ENCODE measurements at places on chromosomes 5 and 9.

DNA sequence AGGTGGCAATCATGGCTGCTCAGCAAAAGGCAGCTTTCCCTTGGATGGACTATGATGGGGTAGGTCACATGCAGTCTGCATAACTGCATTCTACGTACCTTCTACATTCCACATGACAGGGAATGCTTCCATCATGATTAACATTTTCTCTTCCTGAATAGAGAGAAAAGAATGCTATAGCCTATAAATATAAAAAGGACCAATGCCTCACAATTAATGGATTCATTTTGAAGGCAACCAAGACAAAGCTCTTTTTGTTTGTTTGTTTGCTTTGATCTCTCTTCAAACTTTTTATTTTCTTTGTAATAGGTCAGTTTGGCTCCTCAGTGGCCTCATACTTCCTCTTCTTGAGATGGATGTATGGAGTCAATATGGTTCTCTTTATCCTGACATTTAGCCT lies 201.3 kb downstream of the ALDH1A1 start:
- DNase-seq: no peak

DNA sequence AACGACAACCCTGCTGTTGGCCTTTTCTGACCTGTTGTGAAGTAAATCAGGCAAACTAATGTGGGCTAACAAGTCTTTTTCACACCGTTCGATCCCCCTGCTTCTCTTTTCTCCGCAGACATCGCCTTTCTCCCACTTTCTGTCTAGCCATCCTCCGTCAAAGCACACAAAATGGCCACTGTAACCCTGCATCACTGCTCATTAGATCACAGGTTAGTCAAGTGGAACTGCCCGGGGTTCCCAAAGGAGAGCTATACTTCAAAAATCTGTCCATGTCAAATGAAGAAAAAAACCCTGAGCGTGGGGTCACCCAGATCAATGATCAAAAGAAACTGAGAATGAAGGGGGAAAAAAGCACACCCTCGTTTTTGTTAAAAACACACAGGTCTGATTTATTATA lies 212.1 kb downstream of the ARL15 start:
- no peak for DNase-seq

DNA sequence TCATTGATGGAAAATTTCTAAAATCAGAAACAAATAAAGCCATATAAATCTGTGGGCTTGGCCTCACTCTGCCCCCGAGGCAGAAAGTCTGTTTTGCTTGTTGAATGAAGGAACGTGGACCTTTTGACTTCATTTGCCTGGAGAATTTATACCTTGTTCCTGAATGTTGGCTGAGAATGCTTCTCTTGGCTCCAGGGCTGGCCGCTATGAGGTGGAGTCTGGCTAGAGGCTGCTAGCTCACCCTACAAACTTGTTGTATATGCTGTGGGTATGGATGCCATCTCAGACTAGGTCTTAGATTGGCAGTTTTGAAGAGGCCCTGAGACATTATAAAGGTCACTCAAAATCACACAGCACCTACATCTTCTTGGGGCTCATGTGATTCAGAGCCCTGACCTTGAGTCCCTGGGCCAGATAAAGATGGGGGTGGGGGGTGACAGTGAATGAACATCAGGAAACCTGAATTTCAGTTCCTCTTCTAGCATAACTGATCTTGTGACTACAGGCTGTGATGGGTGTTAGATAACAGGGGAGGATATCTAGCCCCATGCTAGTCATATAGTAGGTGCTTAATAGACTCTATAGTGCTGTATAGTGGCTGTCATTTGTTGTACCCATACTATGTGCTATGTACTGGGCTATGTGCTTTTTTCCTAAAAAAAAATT lies 2.8 kb downstream of the GM2A start:
- no peak for DNase-seq

GRCh38 chr5:146630472-146630871 lies 114.5 kb upstream of the GPR151 start:
- DNase-seq: no peak

- no peak for DNase-seq
Measured at GRCh38 chr5:172071309-172071875, 65.0 kb upstream of the FBXW11 start.

DNA sequence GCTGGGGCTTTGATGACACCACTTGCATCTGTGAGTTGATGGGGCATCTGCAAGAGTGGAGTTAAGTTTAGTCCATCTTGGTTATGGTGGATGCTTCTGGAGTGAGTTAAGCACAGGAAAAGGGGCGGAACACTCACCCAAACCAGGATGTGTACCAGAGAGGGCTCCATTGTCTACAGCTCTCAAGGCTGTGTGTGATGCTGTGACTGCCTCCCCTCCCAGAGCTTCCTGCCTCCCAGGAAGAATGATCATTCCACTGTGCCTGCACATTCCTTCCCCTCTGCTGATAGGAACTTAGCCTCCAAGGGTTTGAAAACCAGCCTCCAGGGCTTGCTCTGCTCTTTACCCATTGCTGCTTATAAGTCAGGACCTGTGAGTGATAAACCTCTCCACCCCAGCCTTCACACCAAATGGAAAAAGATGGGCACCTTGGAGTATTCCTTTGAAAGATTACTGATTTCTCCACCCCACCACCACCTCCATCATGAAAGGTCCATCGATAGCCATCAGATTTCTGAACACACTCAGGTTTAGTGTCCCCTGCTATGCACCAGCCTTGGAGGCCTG lies 160.1 kb upstream of the SPRY4 start:
- DNase-seq: no peak

GRCh38 chr9:19828576-19829109 lies 39.8 kb upstream of the SLC24A2 start:
- no peak for DNase-seq

DNA sequence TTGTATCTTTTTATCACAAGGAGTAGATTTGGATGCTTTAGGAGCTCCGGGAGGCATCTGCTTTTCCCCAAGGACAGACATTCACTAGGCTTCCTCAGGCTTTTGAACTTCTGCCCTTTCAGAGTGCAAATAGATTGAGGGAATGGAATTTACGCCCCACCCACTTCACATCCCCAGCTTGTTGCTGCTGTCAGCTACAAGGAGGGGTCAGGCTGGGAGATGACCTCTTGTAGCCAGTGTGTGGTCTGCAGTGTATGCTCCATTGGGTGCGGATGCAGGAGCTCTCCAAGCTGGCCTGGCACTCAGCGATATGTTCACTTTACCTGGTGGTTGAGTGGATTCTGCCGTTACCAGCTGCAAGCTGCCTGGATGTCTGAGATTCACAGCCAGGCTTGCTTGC lies 6.4 kb downstream of the TNFSF15 start:
- no peak for DNase-seq

GRCh38 chr5:6193310-6193709 lies 185.0 kb downstream of the MED10 start:
- no peak for DNase-seq

- DNase-seq: no peak
Measured at GRCh38 chr5:75670577-75670976, 46.7 kb downstream of the POC5 start.

GRCh38 chr9:126882746-126883145 lies 22.3 kb downstream of the ZBTB34 start:
- no peak for DNase-seq

- DNase-seq: no peak
Measured at GRCh38 chr5:2125901-2126265, 243.2 kb upstream of the IRX4 start.

DNA sequence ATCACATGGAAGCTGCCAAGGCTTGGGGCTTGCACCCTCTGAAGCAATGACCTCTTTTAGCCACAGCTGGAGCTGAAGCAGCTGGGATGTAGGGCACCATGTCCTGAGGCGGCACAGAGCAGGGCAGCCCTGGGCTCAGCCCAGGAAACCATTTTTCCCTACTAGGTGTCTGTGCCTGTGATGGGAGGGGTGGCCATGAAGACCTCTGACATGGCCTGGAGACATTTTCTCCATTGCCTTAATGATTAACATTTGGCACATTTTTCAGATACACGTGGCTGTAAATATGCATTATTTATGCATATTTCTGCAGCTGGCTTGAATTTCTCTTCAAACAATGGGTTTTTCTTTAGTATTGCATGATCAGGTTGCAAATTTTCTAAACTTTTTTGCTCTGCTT lies 81.7 kb downstream of the OSMR start:
- DNase-seq: no peak

- no peak for DNase-seq
Measured at GRCh38 chr5:138029944-138030343, 2.9 kb downstream of the FAM13B start.

DNA sequence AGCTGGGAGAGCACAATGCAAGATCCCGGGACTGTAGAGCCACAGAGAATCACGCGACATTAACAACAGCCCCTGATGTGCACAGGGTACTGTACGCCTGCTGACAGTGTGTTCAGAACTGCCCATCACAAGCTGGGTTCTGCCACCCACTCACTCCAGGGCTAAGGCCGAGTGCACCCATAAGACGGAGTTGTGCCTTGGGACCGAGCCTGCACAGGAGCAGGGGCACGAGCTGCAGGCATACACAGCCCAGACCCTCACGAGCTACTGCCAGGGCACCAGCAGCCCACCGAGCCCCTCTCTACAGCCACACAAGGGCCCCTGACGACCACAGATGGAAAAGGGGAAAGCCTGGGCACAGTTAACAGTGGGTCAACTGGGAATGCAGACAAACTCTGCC lies 67.8 kb downstream of the CAMSAP1 start:
- no peak for DNase-seq

DNA sequence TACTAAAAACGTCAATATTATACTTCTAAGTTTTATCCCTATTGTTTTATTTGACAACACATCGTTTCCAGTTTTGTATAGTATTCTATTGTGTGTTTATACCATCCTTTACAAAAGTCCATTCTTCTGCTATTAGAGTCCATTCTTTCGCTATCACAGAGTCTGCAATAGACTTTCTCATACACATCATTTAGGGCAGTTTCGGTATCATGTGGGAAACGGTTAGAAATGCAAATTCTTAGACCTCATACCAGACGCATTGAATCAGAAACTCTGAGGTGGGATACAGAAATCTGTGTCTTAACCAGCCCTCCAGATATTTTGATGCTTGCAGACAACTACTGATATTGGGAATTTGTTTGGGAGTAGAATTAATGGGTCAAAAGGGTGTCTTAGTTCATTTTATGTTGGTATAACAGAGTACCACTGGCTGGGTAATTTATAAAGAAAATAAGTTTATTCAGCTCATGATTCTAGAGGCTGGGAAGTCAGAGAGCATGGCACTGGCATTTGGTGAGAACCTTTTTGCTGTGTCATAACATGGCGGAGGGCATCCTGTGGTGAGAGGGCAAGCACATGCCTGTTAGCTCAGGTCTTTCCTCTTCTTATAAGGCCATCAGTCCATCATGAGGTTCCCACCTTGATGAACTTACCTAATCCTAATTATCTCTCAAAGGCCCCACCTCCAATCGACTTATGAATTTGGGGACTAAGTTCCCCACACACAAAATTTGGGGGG lies 21.1 kb downstream of the CARTPT start:
- no peak for DNase-seq

- DNase-seq: no peak
Measured at GRCh38 chr9:115466756-115467155, 348.8 kb upstream of the TNC start.

DNA sequence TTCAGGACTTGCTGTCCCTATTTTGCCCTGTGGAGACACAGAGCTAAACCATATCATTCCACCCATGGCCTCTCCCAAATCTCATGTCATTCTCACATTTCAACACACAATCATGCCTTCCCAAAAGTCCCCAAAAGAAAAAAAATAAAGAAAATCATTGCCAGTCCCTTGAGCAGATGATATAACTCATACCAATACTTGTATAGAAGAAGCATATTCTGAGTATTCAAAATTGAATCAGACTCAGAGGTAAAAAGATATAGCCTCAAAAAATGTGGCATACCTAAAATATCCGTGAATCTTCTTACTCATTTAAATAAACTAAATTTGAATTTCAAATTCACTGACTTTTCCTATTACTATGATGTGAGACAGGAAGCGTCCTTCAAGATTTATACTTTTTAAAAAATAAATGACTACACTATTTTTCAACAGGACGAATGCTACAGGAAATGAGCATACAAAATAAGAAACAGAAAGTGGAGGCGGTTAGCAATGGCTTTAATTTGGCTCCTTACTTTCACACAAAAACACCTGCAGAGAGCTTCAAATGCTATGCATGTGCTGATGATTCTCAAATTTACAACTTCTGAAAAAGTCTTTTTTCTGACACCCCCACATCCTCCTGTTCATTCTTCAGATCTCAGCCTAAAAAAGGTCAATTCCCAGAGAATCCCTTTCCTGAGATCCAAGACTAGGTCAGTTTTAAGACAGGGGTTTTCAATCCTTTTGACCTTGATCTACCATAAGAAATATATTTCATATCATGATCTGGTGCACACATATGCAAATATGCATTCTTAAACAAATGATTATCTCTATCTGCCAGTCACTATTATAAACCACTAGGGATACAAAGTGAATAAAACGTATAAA lies 39.6 kb upstream of the DMXL1 start:
- DNase-seq: no peak

GRCh38 chr5:133065471-133065870 lies 13.7 kb downstream of the HSPA4 start:
- DNase-seq: no peak

GRCh38 chr9:69223605-69224004 lies 49.5 kb downstream of the TJP2 start:
- no peak for DNase-seq

DNA sequence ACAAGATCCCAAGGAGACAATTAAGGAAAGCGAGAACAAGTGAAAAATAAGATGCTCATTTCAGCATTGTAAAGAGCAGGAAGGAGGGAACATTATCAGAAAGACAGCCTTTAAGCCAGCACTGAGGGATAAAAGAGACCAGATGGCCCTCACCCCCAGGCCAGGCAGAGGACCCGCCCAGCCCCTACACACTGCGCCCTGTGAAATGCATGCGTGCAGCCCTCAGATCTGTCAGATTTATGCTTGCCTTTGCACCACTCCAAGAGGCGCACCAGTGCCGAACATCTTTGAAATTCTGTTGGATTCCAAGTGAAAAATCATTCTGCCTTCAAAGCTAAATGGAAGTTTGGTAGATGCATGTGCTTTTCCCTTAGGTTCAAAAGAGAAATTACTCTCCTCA lies 378.0 kb downstream of the MLLT3 start:
- DNase-seq: no peak

- DNase-seq: no peak
Measured at GRCh38 chr9:15121630-15122029, 185.4 kb downstream of the TTC39B start.

DNA sequence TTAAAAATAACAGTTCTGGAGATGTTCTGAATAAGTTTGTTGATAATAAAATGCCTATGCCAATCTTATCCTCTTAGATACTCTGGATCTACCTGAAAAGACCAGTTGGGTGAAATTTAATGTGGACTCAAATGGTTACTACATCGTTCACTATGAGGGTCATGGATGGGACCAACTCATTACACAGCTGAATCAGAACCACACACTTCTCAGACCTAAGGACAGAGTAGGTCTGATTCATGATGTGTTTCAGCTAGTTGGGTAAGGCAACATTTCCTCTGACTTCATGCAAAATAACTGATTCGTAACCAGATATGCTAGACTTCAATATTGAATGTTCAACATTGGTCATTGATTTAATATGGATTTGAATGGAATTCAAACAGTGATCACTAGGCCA lies 27.0 kb downstream of the ERAP2 start:
- DNase-seq: no peak

Measured in activated T-cell treated with anti-CD3 and anti-CD28 coated beads, Interleukin-2, amount 50 U/mL, for 1 hour (primary cell).